Activated CD4-positive, alpha-beta T cell treated with anti-CD3 and anti-CD28 coated beads, Interleukin-10, Interleukin-2, amounts not matched to agents 100 ng/mL and 50 ng/mL, durations not matched to agents 16 hours and 8 hours (primary cell): ENCODE measurements at places on chromosomes 1 and 21.

DNA sequence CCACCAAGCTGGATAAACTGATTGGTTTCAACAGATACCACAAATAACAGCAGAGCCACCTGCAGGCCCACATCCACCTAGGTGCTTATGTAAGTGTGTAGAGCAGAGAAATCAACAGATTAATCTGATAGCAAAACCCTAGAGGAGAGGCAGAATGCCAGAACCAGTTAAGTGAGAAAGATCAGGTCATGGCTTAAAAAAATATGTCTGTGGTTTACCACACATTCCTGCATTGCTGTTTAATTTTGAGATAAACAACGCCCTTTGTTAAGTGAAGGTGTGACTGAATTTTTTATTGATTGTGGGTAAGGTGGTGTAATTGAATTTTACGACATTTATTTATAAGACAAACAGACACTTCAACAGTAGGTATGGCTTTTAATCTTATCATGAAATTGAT lies 21.2 kb downstream of the CRNN start:
- no peak for DNase-seq

DNA sequence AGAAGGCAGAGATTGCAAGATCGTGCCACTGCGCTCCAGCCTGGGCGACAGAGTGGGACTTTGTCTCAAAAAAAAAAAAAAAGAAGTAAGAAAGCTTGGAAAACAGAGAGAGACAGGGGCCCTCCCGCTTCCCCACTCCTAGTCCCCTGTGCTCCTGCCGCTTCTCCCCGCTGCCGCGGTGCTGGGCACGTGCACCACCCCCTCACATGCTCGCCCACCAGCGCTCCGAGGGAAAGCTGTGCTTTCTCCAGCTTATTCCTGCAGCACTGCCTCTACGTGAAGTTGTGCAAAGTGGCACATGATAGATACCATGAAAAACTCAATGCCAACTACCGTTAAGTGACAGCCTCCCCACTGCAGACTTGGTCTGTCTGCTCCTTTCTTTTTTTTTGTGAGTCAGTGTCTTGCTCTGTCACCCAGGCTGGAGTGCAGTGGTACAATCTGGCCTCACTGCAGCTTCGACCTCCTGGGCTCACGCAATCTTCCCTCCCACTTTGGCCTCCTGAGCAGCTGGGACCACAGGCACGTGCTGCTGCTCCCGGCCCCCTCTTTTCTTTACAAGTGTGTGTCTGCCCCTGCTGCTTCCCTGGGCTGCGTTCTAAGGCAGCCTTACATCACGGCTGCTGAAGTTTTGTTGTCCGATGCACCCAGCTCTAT lies 15.4 kb downstream of the SLX9 start:
- no peak for DNase-seq

DNA sequence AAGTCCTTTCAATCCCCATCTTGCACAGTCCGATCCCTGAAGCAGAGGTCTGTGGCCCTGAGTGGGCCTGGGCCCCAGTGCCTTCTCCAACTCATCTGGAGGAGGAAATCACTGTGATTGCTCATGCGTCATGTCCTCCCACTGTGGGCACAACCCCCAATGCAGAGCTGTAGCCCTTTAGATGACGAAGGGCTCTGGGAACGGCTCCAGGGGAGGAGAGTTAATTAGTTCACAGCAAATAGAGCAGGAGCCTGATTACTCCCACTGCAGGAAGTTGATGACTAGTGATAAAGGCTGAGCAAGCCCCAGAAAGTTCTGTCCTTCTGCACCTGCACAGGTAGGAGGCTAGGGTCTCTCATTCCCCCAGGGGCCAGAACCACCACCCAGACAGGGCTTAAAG lies 111.5 kb downstream of the CCDC185 start:
- no peak for DNase-seq

GRCh38 chr1:224448453-224449017 lies 13.9 kb upstream of the WDR26 start:
- DNase-seq = no peak

DNA sequence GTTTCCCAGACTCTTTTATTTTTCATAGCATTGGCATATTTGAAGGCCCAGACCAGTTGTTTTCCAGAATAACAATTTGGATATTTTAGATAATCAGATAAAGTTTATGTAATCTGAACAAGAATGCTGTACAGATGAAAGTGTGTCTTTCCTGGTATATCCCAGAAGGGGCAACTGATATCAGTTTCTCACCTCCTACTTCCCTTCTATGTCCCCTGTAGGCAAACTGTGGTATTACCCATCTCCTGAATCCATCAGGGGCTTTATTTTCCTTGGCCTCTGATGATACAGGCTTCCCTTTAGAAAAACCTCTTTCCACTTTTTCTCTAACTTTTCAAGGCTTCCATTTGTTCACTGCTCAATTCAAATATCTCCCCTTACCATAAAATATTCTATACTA lies 87.5 kb upstream of the RGS1 start:
- no peak for DNase-seq

- DNase-seq = no peak
These were observed 131.5 kb upstream of the CTTNBP2NL start for GRCh38 chr1:112264553-112264952.

GRCh38 chr1:58768971-58769808 lies 14.7 kb downstream of the JUN start:
- DNase-seq = peak; percentile 30

DNA sequence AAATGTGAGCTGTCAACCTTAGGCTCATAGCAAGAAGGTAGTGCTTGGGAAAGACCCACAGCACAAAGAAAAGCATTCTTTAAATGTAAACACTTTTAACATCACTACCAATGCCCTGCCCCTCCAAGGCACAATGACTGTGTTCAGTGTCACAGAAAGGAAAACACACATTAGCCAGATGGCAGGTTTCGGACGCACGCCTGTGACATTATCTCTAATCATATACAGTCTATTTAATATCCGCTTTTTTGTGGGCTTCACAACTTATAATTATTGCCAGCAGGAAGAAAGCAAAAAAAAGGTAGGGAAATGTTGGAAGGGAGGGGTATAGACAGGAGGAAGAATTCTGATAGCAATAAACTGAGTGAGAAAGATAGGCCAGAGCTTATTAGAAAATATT lies 112.4 kb upstream of the BEND5 start:
- DNase-seq = no peak

- DNase-seq = no peak
These were observed 16.5 kb downstream of the PTCH2 start for GRCh38 chr1:44826375-44827196.

DNA sequence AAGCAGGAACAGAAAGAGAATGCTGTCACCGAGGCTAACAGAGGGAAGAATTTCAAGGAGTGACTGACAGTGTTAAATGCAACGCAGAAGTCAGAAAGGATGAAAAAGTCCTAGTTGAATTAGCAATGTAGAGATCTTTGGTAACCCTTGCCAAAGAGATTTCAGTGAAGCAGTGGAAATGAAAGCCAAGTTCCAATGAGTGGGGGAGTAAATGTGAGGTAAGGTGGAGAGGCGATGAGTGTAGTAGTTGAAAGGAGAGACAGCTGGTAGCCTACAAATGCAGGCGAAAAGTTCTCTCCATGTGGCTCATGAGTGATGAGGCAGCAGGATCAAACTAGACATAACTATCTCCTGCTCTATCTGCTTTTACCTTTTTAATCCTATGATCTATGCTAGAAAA lies 74.6 kb upstream of the IPO9 start:
- no peak for DNase-seq

DNA sequence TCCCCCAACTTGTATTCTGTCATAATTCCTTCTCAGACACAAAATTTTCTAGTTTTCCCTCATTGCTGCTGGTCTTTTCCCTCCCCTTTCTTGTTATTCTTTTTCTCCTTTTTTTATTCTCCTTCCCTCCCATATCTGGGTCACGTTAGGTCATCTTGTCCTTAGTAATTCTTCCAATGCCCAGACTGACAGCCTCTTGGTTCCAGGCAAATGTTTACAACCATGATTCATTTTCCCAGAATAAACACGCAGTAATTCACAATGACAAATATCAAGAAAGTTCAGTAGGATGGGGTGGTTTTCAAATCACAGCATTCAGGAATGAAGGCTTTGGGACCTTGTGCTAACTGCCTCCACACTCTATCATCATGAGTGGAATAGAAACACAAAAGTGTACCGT lies 25.2 kb downstream of the NHLH2 start:
- DNase-seq = no peak

DNA sequence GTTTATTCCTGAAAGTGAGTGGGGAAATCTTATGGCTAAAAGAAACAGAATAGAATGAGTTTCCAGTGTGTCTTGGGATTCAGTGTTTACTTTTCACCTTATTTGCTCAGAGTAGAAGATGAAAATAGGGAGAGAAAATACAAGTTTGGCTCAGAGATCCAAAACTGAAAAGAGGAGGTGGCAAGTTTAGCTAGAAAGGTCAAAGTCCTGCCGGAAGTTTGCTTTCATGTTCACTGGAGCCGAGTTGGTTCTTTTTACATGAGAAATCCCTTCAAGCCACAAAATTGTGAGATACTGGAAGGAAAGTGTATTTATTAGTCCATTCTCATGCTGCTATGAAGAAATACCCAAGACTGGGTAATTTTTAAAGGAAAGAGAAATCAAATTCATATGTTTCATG lies 604.6 kb downstream of the MRPL39 start:
- no peak for DNase-seq

DNA sequence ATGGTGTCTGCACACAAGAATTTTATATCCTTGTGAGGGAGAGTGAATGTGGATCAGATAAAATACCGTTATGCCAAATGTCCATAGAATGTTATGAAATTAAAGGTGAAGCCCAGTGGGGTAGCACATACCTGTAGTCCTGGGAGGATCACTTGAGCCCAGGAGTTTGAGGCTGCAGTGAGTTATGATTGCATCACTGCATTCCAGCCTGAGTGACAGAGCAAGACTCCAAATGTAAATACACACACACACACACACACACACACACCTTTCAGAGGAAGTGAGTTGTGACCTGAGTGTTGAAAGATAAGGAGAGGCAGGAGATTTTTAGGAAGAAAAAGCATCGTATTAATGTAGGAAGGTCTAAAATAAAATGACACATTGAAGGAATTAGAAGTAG lies 28.1 kb upstream of the ZYG11A start:
- no peak for DNase-seq

DNA sequence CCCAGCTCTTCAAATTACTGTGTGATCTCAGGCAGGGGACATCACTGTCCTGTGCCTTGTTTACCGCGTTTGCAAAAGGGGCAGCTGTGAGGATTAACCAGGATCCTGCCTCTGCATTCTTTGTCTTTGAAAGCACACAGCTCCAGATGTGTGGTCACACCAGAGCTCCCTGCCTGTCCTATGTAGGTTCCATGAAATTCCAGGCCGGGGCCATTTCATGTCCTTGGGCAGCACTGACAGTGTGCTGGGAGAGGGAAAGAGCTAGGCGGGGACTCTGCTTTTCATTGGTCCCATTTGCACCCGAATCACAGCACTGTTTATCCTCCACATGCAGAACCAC lies 42.2 kb upstream of the SELENON start:
- no peak for DNase-seq

DNA sequence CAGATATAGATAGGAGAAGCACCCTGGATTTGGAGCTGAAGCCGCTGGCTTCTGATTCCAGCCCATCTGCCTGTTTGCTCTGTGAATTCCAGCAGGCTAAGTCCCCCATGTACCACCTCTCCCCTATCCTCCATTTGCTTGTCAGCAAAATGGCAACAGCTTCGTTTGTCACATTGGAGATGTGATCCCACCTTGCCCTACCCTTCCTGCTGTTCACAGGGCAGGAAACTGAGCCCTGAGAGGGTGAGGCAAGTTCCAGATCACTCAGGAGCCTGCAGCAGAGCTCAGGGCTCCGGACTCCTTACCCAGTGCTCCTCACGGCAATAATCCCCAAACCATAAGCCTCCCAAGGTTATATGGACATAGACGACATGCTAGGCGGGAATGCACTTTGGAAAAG lies 14.9 kb downstream of the SLC2A1 start:
- DNase-seq = no peak

- no peak for DNase-seq
These were observed 54.7 kb downstream of the PDE9A start for GRCh38 chr21:42708107-42708506.
